ENCODE measurements at places on chromosomes 3 and 15.

DNA sequence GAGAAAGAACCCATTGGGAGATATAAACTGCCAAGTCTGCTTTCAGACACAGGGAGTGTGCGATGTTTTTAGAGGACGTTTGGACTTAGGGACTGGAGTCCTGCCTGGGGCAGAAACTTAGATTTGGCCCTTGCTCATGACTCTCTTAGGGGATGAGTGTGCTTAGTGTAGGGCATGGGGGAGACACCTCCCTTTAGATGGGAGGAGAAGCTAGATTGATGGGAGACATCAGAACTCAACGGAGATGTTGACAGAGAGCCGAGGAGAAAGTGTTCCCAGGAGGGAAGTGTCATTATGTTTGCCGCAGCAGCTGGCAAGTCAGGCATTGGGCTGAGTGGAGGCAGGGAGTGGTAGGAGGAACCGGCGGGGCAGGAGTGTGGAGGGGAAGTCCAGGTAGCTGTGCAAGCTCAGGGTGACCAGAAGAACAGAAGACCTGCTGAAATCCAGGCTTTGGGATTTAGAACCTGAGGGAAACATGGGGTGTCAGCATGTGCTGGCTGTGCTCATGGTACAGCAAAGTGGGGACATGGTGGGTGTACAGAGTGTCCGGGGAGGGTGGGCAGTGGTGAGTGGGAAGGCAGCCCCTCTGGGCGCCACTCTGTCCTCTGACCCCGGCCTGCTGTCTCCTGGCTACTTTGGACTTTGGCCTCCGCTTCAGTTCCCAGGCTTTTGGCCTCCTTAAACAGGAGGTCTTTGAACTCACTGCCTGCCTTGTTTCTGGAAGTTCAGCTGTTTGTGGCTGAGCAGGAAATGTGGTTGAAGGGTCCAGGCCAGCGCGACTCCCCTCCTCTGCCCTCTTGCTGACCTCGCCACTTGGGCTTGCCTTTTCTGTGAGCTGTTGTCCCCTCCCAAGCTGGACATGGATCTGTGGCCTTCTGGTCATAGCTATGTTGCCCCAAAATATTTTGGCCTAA is 324.0 kb upstream of the LRRFIP2 start:
- no peak for DNase-seq

GRCh38 chr3:105731686-105732085 is 137.1 kb downstream of the CBLB start:
- no peak for DNase-seq

DNA sequence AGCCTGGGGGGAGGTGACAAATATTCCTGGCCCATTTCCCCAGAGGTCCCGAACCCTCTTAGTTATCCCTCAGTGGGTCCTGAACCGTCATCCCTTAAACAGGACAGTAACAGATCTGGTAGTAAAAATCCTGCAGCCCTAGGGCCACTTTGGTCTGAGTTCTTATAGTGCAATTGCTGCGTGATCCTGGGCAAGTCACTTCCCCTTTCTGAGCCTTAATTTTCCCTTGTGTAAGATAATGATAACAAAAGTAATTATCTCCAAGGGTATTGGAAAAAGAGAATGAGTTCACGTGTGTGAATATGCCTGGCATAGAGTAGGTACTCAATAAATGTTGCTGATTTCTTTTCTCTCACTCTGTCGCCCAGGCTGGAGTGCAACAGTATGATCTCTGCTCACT is 2.9 kb upstream of the JAGN1 start:
- no peak for DNase-seq

GRCh38 chr15:70628549-70628896 is 134.8 kb downstream of the UACA start:
- DNase-seq, result peak; percentile 24

DNA sequence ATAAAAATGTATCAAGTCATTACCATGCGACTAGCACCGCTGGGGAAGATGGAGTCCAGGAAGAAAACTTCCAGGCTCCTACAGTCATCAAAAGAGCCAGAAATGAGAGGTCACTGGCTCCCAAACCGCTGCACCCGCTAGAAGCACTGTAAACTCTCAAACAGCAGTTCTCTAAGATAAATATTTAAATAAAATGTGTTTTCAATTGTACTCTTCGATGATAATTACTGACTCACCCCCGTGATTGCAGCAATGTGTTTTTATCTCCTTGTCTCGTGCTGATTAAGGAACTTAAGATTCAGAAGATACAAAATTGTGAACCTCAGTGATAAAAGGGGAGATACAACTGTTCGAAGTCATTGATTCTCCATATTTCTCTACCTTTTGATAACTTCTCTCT is 45.8 kb upstream of the FOXP1 start:
- no peak for DNase-seq

- DNase-seq, result no peak
Measured at GRCh38 chr3:32447865-32448400, 54.7 kb downstream of the CMTM6 start.

GRCh38 chr15:49737127-49737526 is 116.3 kb downstream of the DTWD1 start:
- DNase-seq, result no peak

Data from ELF-1 (cell line).